CD4-positive, alpha-beta T cell treated with Interleukin-17A for 1 hour (primary cell): ENCODE measurements at places on chromosomes 5 and 9.
A peak's percentile ranks its signal among the peaks of the same experiment; 100 is the strongest.

DNA sequence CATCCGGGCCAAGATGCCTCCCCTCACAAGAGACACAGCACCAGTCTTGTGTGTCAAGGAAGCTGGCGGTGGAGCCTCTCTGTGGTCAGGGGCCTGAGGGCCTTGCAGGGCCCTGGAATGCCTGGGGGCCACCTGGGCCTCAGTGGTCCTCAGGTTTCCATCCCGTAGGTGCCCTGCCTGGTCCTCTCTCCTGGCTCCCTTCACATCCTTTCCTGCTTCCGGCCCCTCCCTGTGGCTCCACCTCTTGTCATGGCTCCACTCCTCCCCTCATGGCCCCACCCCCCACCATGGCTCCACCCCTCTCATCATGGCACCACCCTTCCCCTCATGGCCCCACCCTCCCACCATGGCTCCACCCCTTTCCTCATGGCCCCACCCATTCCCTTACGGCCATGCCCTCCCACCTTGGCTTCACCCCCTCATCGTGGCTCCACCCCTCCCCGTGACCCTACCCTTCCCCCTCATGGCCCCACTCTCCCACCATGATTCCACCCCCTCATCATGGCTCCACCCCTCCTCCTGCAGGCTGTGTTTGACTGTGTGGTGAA is 175.8 kb downstream of the CACNA1B start:
- DNase-seq: no peak

DNA sequence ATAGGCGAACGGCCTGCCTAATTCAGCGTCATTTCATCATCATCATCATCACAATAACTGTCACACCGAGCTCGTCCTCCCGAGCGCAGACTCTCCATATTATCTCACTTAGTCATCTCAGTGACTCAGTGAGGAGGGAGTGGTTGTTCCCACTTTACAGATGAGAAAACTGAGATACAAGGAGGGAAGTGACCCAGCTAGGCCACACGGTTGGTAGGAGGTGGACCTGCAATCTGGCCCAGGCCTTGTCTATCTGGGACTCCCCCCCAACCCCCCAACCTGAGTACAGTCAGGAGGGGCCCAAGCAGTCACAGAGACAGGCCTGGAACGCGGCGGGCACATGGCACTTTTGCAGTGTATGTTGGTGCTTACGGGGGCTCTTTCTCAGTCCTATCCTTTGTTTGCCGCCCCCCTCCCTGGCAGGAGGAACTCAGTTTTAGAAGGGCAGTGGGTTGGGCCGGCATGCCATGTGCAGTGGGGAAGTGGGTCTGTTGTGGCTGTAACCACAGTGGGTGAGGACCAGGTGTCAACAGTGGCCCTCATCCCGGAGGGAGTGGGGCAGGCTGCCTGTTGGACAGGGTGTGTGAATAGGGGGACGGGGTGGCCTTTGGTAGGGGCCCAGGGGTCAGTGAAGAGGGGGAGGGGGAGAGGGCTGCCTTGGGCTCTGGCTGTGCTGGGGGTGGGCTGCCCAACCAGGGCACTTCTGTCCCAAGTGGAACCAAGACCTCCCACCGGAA is 1.7 kb upstream of the RXRA start:
- DNase-seq: no peak

- no peak for DNase-seq
These were observed 941.4 kb upstream of the CTNND2 start for GRCh38 chr5:12845549-12846159.

DNA sequence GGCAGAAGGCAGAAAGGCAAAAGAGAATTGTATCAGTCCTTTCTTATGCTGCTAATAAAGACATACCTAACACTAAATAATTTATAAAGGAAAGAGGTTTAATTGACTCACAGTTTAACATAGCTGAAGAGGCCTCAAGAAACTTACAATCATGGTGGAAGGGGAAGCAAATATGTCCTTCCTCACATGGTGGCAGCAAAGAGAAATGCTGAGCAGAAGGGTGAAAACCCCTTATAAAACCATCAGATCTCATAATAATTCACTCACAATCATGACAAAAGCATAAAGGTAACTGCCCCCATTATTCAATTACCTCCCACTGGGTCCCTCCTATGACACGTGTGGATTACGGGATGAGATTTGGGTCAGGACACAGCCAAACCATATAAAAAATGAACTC is 312.5 kb upstream of the PTGER4 start:
- peak; percentile 50 for DNase-seq

GRCh38 chr5:136205061-136205702 is 12.2 kb upstream of the SMIM32 start:
- no peak for DNase-seq
